ENCODE measurements at places on chromosomes 7 and 10.

DNA sequence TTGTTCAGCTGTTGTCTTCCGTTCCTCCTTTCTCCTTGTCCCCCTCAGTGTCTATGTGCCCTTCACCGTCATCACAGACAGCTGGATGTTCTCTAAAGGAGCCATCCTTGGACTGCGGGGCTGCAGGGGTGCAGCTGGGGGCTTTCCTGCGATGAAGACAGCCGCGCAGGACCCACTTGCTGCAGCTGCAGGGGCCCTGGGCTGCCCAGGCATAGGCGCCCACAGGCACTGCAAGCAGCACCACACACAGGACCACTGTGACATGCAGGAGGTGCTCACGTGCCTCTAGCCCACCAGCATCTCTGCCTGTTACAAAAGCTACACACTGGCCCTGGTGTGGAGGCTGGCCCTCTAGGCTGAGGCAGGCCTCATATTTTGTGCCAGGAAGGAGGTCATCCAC lies 3.4 kb downstream of the LRIT2 start:
- no peak for DNase-seq

DNA sequence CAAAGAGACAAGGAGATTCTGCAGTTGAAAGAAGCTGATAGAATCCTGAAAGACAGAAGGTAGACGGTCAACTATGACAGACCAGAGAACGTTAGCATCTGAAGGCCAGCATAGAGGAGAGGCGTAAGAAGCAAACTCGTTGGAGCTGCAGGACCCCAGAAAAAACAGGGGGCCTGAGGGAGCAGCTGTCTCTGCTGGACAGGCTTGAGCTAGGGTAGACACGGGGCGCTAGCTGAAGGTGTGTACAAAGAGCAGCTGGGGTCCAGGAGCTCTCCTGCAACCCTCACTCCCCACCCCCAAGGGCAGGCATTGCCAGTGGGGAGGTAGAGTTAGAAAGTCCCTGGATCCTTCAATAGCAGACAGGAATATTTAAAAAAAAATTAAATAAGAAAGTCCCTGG lies 14.6 kb upstream of the GDI2 start:
- no peak for DNase-seq

GRCh38 chr7:81080553-81080952 lies 161.7 kb upstream of the SEMA3C start:
- no peak for DNase-seq

DNA sequence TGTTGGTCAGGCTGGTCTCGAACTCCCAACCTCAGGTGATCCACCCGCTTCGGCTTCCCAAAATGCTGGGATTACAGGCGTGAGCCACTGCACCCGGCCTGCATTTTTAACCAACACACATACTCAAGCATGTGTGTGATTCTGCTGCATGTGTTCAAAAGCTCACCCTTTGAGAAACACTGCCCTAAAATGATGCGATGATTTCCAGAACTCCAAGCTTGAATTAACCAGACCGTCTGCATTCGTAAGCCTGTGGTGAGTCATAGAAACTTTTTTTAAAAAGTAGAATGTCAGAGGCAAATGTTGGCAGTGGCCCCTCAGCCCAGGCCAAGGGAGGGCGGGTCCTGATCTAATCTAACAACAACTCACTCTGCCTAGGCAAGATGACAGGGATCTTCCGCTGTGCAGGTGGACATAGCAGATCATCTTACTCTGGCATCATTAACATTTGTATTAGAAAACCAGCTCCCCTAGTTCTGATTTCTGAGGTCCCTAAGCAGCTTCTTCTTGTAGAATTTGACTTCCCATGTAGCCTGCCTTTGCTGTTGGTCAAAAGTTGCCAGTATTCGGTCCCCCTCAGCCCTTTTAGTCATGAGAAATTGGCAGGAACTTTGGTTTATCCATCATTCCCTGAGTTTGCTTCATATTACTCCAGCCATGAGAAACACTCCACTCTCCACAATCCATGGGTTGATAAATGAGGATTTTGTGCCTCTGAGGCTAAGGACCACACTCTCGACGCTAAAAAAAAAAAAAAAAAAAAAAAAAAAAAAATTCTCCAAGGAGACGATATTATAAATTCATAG lies 190.4 kb downstream of the SKIDA1 start:
- DNase-seq: no peak

DNA sequence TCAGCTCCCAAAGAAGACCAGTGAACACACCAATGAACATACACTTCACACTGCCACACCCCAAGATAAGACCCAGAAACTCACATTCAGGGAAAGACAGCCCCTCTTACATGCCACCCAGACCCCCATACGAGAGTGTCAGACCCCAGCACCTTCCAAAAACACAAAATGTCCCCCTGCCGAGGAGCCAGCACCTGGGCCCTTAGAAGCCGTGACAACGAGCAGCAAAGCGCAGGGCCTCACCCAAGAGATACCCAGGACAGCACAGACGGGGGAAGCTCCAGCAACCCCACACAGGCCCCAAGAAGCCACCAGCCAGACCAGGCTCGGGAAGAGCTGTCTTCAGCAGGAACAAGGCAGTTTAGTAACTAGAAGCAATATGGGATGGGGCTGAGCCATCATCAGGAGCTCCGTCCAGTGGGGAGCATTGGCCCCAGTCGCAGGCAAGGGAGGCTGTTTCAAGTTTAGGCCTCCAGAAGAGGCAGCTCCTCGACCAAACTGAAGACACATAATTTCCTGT lies 243.6 kb downstream of the PTPRN2 start:
- no peak for DNase-seq

DNA sequence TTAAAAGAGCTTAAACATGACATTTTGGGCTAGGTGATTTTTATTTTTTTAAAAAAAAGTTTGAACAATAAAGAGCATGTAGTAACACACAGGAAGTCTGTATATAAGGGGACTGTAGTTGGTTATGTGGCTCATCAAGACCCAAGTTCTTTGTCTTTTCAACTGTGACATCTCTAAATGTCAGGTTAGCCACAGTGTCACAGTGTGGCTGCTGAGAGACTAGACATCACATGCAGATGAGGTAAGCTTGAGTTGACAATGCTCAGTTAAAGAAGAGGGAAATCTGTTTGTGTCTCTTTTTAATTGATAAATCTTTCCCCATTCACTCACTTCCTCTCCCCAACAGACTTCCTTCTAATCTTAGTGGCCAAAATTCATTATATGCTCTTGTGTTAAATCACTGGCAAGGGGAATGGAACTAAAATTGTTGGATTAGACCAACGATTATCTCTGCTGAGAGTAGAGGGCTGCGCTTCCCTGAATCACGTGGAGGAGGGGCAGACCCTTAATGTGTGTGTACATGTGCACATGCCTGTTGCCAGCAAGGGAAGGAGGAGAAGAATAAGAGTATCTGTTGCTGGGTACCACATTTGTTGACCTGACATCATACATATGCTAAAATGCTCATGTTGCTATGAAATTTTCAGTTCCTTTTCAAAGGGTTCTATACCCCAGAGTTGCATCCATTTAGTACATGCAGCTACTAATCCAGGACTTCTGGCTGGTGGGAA lies 78.3 kb downstream of the MMRN2 start:
- DNase-seq: no peak

DNA sequence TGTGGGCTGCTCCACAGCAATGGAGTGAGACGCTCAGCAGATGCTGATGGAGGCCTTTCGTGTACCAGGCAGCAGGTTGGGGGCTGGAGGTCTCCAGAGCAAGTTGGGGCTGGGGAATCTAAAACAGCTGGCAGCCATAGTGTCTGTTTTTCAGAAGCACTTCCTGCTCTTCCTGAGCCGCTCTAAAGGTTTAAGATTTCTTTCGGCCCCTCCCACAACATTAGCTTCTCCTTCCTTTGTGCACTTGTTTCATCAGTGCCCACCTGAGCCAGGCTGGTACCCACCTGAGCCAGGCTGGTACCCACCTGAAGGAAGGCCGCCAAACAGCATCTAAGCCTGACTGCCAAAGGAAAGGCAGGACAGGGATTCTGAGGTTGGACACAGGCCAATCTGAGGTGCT lies 18.4 kb upstream of the WAPL start:
- no peak for DNase-seq

DNA sequence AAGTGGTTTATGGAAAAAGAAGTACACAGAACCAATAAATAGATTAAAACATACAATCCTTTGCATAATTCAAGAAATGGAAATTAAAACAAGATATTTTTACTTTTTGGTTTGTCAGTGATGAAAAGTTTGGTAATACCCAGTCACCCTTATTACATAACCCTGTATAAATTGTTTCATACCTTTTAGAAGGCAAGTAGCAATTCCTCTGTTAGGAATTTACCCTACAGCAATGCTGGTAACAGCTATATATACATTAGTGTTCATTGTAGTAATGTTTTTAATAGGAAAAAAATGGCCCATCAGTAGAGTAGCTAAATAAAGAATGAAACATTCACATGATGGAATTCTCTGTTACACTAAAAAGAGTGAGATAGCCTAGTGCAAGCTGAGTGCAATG lies 42.7 kb downstream of the PTPN12 start:
- DNase-seq: no peak

- no peak for DNase-seq
These were observed 28.5 kb downstream of the PPP2R2D start for GRCh38 chr10:131929122-131929845.

DNA sequence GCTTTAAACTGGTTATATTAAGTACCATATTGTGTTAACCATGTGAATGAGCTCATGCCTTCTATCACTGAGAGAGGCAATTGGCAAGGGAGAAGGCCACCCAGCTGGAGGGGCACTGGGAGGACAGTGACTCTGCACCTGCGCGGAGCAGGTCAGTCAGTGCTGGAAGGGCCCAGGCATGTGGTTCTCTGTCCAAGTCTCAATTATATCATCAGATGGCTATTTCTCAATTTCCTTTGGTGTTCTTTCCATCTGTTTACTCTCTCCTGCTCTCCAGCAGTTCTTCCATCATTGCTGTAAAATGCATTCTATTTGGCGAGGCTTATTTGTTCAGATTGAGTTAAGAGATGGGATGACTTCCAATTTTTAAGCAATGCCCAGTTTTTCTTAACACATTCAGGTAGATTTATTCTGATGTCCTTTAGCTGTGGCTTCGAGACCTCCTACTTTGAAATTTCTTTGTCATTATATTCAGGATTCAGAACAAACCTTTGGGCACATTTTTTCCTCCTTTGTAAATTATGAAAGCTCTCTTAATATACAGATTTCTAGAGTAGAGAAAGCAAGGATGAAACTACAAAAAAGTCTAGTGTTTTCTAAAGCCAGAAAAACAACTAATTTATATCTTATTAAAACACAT lies 159.3 kb downstream of the BMPER start:
- no peak for DNase-seq

- no peak for DNase-seq
These were observed 1.9 kb downstream of the DNAH11 start for GRCh38 chr7:21544715-21545114.

- DNase-seq: no peak
These were observed 164.7 kb downstream of the ZMYND11 start for GRCh38 chr10:299969-300368.

DNA sequence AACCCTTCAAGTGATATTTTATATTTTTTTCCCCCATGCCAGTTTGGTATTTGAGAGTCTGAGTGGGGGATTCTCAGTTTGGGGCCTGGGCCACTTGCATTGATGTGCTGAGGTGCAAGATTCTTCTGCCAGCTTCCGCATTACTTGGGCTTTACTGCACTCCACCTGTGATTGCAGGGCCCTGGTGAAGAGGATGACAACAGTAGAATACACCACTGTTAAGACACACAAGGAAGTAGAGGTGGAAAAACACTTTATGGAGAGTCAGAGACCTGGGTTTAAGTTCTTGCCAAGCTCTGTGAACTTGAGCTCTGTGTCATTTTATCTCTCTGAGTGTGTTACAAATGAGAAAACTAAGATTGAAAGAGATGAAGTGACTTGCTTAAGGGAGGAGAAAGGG lies 209.4 kb downstream of the LRMDA start:
- DNase-seq: no peak

- no peak for DNase-seq
These were observed 857.2 kb upstream of the PHF14 start for GRCh38 chr7:10116511-10116910.

DNA sequence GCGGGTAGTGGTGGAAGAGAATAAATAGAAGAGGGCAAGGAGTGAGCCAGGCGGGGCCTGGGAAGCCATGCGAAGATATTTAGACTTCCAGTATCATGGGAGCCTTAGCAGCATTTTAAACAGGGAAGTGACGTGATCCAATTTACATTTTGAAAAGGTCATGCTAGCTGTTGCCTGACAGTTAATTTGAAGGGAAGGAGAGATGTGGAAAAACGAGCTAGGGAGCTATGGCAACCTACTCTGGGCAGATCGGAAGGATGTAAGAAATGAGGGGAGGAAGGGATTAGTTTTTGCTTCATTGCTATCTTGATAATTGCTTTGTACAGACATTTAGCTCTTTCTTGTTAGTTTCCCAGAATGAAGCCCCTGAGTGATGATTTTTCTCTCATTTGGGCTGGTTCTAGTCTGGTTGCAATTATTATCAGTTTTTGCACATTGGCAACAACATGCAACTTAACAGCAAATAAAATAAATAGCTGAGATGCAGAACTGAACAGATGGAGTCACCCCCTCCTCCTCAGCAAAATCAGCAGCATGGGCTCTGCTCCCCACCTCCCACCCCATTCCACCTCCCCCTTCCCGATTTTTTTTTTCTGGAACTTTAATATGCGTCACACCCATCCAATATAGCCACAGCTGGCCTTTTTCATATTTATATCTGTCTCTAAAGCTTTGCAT lies 13.0 kb upstream of the CALU start:
- DNase-seq: no peak

GRCh38 chr10:118926072-118926417 lies 103.5 kb upstream of the NANOS1 start:
- DNase-seq: no peak

GRCh38 chr10:126341491-126341890 lies 46.8 kb downstream of the ADAM12 start:
- no peak for DNase-seq

DNA sequence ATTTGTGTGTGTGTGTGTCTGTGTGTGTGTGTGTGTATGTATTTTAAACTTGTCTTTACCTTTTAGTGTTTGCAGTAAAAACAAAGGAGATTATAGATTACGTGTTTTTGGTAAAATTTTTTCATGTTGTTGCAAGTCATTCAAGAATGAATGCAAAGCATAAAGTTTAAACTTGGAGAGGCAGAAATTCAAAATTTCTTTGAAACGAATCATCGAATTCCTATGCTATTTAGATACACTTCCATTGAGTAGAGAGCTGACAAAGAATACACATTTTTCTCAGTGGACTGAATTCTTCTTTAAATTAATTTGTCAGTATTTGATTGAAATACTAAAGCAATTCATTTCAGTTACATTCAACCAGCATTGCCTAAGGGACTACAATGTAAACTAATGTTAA lies 66.0 kb upstream of the HDAC9 start:
- DNase-seq: no peak

GRCh38 chr7:98840722-98841121 lies 29.1 kb downstream of the TMEM130 start:
- DNase-seq: no peak

DNA sequence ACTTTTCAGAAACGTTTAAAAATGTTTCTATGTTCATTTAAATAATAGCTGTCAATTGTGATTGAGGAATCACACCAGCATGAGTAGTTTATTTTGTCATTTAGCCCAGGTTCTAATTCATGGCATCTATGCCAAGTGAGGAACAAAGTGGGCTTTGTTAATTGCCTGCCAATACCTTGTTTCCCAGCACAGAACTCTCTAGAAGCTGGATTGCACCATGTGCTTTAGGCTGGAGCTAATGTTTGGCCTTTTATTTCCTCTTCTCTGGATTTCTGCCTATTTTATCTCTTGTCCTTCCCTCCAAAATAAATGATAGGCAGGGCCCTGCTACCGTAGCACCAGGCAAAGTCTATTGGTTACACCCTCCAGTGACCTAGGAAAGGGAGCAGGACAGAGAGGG lies 109.9 kb upstream of the ITGB1 start:
- no peak for DNase-seq
